ENCODE measurements at places on chromosomes 7 and 10. TPM values are rescaled to one million over a fixed set of nuclear protein-coding genes. Genes with fewer than 3 reads are reported as not detected.

Gene HOXA7
- not detected for total RNA-seq

Gene ZNF775
- 3.5 TPM for total RNA-seq

Gene CPA1
- total RNA-seq, result not detected

Gene IGFBP1
- total RNA-seq, result 1.2 TPM

Gene TUBAL3
- total RNA-seq, result not detected

Gene UPK3B
- total RNA-seq, result not detected

Gene ANKRD22
- not detected for total RNA-seq

Gene GNGT1
- total RNA-seq, result not detected

Gene OR9A2
- not detected for total RNA-seq

Gene SSC4D
- 0.77 TPM for total RNA-seq

Gene CALHM2
- 15.0 TPM for total RNA-seq

Gene IQUB
- 0.19 TPM for total RNA-seq

Gene ASB10
- not detected for total RNA-seq

Gene NXPH1
- total RNA-seq, result not detected

Gene ASL
- total RNA-seq, result 45.1 TPM

Gene OR6B1
- total RNA-seq, result not detected

Gene IL2RA
- not detected for total RNA-seq

Gene UCN3
- total RNA-seq, result not detected

Gene SDK1
- total RNA-seq, result 0.19 TPM

Gene BUD31
- total RNA-seq, result 143 TPM

Gene ZNF722
- not detected for total RNA-seq

Gene MSS51
- total RNA-seq, result 2.3 TPM

Gene ARL3
- total RNA-seq, result 6.2 TPM

Gene NPTX2
- total RNA-seq, result 5.4 TPM

Gene RBM20
- total RNA-seq, result 0.19 TPM

Gene AKR1C8
- total RNA-seq, result not detected

Gene VGF
- under 0.01 TPM for total RNA-seq

Gene AP5Z1
- total RNA-seq, result 23.1 TPM

Gene SFRP4
- total RNA-seq, result 12.3 TPM

Gene NRG3
- total RNA-seq, result under 0.01 TPM

Gene USP6NL
- total RNA-seq, result 12.4 TPM

All from regular cardiac myocyte (primary cell).